ENCODE measurements at places on chromosomes 16 and 17.

GRCh38 chr17:55162556-55162946 lies 102.2 kb upstream of the HLF start:
- no peak for DNase-seq

GRCh38 chr16:17566656-17567450 lies 96.1 kb upstream of the XYLT1 start:
- no peak for DNase-seq

- DNase-seq, result peak; percentile 70
These were observed 45.9 kb downstream of the SOCS3 start for GRCh38 chr17:78313735-78314648.

- peak; percentile 92 for DNase-seq
These were observed 3.1 kb downstream of the CDC6 start for GRCh38 chr17:40290629-40291280.

- DNase-seq, result peak; percentile 63
These were observed 23.0 kb downstream of the SLC35G3 start for GRCh38 chr17:35170968-35171771.

DNA sequence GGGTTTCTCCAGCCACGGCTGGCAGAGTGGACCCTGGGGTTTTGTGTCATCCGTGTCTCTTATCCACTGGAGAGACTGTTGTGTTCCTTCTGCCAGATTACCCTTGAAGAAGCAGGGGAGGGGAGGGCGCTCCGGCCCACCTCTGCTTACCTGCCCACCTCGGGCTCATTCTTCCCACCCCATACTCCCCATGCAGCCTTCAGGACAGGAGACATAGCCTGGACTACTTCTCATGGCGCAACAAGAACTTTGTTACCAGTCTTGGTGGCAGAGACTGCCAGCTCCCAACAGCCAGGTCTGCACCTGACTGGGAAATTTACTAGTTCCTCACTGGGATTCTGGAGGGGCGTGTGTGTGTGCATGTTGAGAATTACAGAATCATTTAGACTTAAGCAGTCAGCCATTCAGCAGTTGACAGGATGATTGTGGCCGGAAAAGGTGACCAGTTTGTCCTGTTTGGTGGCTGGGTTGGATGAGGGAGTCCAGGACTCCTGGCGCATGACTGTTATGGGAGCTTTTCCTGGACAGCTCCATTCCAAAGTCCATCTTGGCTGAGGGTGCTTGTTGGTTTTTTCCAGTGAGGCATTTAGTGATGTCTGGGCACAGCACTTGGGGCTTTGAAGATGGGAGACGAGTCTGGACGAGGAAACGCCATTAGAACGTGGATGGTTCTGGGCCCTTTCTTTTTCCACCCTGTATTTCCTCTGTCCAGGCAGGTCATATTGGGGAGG lies 8.7 kb downstream of the GSE1 start:
- DNase-seq, result no peak
